Stimulated activated CD8-positive, alpha-beta memory T cell treated with anti-CD3 and anti-CD28 coated beads, Interleukin-12 subunit alpha, Interleukin-12 subunit beta, amount 100 ng/mL, for 4 hours (primary cell): ENCODE measurements at places on chromosomes 5 and 9.

- DNase-seq, result no peak
Observed at GRCh38 chr5:158376679-158377078, 517.7 kb upstream of the CLINT1 start.

- no peak for DNase-seq
Observed at GRCh38 chr5:40453689-40454088, 226.0 kb upstream of the PTGER4 start.

- DNase-seq, result no peak
Observed at GRCh38 chr9:21778304-21778703, 24.1 kb upstream of the MTAP start.

GRCh38 chr9:27703216-27703980, 130.1 kb upstream of the C9orf72 start:
- DNase-seq, result no peak

- DNase-seq, result no peak
Observed at GRCh38 chr5:1509346-1510085, 14.2 kb downstream of the LPCAT1 start.

DNA sequence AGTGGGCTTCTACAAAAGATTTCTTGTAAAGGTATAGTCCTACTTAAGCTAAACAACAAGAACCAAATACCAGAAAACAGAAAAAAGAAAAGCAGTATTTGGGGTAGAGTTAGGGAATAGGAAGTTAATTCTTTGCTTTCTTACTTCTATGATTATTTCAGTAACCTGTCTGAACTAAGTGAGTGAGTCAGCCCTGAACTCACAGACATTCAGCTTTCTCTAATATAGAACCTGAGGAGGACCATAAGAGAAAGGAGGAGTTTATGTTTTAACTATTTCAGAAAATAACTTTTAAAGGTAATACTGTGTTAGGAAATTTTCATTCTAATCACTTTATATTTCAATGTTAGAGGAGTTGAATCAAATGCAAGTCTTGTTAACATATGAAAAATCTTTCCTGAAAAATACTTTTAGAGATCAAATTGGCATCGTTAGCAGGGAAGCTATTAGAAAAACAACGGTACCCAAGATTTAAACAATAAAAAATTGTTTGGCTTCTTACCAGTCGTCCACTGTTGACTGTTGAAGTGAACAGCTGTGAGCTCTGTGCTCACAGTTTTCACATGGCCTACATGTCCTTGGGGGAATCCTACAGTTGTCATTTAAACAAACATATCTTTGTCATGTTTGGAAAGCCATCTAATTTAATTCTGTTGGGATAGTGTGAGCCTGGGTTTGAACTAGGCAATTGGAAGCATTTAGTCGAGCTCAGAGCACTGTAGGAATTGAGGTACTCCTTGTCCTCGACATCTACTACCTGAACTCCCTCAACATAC, 19.9 kb upstream of the ZFAND5 start:
- DNase-seq, result no peak

GRCh38 chr9:18501949-18502348, 28.0 kb downstream of the ADAMTSL1 start:
- no peak for DNase-seq

- DNase-seq, result no peak
Observed at GRCh38 chr9:116027951-116028350, 125.6 kb upstream of the PAPPA start.

DNA sequence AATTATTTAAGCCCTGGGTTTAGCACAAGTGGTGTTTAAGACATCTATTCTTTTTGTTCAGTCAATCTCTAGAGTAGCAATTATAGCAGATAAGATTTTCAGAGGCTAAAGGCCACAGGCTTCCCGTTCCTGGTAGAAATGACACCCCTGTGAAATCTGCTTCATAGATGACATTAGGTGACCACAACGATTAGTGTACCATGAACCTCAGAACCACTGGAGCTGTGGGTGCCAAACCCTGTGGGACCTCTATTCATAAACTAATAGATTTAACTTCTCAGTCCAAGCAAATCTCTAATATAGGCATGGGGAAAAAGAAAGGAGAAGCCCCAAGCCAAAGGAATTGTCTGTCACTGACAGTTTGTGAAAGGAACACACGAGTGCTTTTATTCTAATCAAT, 207.4 kb downstream of the ARRDC3 start:
- DNase-seq, result no peak

- DNase-seq, result no peak
Observed at GRCh38 chr9:83642793-83643192, 19.9 kb downstream of the IDNK start.

DNA sequence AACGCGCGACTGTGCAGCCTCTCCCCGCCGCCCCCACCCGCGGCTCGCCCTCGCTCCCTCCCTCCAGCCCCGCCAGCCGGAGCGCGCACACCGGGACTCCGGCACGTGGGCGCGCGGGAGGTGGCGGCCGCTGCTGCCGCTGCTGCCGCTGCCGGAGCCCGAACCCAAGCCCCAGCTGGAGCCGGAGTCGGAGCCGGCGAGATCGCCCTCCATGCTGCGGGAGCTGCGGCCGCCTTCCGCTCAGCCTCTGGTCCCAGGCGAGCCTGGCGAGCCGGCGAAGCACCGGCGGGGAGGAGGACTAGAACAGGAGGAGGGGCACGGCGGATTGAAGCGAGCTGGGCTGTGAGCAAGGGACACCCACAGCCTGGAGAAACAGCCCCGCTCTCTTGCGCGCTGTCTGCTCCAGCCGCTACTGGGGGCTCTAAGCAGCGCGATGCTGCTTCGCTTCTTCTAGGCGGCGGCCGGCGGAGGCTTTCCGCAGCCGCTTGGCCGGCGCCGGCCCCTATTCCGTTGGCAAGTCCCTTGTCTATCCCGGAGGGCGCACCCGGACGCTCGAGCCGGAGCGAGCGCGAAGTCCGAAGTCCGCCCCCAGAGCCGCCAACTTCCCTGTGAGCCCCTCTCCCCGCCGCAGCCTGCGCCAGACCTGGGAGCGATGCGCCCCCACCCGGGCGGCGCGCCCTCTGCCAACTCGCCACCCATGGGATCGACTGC, 598.7 kb upstream of the SGCD start:
- DNase-seq, result no peak

DNA sequence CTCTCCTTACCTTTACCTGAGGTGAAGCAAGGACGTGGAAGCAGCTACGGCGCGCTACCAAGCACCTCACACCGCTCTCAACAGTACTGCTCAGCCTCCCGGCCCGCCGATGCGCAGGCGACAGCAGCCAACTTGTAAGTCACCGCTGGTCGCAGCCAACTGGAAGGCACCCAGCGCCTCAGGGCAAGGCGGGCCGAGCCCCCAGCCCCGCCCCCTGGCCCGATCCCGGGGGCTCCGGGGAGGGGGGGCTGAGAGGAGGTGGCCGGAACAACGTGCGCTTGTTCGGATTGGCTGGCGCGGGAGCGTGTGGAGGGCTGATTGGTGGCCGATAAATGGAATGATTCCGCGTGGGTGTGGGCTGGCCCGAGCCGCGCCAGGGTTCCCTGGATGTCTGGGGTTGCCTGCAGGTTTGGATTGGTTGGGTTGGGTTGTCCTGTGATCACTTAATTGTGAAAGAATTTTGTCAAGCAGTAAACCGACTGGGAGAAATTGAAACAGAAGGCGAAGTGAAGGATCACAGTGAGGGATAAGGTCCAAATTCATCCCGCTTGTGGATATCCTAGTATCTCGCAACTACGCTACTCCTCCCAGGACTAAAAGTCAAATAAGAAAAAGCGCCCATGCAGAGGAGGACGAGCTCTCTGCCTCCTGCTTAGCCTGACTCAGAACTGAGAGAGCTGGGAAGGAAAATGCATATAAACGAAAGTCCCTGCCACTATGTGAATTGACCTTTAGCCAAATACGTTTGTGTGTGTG, at the start of gene STARD4:
Gene STARD4 (minus strand): TSS at position 161 of the 756 bp plus-strand sequence. CDS start 5,102 bp downstream, outside the sequence.
- DNase-seq, result peak; percentile 93

- no peak for DNase-seq
Observed at GRCh38 chr9:2362150-2362549, 259.4 kb upstream of the VLDLR start.

GRCh38 chr5:9903801-9904200, 273.6 kb upstream of the TAS2R1 start:
- DNase-seq, result no peak

- DNase-seq, result no peak
Observed at GRCh38 chr5:60685028-60685427, 14.9 kb downstream of the DEPDC1B start.

- no peak for DNase-seq
Observed at GRCh38 chr9:33446240-33446945, 1.0 kb downstream of the AQP3 start.

- DNase-seq, result no peak
Observed at GRCh38 chr9:15553528-15553898, 670 bp downstream of the CCDC171 start.

DNA sequence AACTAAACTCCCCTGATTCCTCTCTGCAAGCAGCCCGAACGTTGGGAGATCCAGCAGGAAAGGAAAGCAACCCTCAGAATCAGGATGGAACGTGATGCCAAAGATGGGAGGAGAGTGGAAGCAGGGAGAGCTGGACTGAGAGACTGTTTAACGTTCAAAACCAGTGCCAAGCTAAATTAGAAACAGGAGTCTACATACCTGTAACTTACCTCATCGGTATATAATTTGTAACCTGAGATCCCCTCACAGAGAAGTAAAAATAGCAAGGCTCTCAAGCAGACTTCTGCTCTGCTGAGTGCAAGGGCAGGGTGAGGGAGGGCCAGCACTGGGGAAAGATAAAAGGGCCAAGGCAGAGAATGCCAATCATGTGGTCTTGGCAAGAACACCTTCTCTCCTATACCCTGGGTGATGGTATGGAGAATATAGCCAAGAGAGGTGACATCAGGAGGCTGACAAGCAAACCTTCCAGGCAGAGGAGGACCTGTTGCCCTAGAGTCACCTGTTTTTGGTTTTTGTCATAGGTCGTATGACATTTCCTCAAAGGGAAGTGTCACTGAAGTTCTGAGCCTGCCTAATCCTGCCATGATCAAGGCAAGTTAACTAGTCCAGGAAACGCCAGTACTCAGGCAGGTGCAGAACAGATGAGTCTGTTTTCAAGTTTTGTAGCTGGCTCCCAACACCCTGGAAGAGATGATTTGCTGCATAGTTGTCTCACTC, 472.0 kb downstream of the NFIB start:
- no peak for DNase-seq

DNA sequence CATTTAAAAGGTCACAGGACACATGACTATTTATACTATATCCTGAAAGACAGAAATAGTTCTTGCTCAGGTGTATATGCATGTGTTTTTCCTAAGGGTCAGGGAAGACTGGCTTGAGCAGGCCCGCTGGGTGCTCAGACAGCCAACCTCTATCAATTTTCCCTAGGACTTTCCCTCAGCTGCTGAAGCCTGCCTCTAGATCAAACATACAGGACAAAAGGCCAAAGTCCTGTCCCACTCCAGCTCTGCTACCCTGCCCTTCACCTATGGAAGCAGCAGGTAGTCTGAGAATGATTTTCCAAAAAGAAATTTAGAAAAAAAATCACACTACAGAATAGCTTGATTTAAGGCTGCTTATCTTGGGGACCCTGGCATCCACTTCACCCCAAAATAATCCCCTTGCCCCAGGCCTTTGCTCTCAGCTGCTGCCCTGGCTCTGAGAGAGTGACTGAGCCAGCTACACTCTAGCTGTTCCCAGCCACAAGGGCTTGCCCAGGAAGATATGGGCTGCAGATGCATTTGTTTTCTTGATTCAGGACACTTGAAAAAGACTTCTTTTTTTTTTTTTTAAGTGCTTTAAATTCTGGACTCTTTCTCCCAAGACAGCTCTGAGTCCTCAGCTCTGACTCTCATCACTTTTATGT, 42.5 kb downstream of the KLHL3 start:
- no peak for DNase-seq

- no peak for DNase-seq
Observed at GRCh38 chr5:119304439-119305211, 51.2 kb upstream of the TNFAIP8 start.

DNA sequence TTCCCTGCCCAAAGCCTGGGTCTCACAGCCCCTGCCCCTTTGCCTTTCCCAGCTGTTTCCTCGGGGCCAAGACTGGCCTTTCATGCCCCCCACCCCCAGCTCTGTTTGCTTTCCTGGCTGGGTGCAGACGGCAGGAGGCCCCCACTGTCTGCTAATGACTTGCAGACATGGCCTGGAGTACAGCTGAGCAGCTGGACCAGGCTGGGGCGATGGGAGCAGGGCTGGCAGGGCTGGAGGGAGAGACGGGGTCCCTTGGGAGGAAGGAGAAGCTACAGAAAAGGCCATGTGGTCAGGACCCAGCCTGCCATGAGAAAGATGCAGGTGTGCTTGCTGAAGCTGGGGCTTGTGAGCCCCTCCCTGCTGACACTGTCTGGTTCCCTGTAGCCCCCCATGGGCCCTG, 28.3 kb upstream of the GFPT2 start:
- DNase-seq, result no peak

GRCh38 chr5:143132739-143133138, 270.7 kb downstream of the NR3C1 start:
- DNase-seq, result no peak

- no peak for DNase-seq
Observed at GRCh38 chr9:106976772-106977171, 113.8 kb downstream of the ZNF462 start.

DNA sequence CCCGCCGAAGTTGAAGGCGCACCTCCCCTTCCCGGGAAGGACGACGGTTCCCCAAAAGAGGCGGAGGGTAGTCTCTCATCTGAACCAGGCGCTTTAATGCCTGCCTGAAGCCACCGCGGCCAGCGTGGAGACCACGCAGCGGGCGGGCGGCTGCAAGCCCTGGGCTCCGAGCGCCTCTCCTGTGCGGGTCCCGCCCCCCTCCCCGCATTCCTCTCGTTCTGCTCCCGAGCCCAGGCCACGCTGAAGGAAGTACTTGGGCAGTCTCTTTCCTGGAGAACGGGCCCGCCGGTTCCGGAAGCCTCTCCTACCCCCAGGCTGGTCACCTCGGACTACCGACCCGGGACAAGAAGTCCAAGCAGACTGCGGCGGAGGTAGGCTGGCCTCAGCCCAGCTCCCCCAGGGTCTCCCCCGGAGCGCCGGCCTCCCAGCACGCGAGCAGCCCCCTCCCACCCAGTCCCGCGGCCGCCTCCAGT, 571 bp downstream of the PPIC start:
- no peak for DNase-seq

- DNase-seq, result no peak
Observed at GRCh38 chr9:92402360-92402759, 2.0 kb downstream of the OGN start.

DNA sequence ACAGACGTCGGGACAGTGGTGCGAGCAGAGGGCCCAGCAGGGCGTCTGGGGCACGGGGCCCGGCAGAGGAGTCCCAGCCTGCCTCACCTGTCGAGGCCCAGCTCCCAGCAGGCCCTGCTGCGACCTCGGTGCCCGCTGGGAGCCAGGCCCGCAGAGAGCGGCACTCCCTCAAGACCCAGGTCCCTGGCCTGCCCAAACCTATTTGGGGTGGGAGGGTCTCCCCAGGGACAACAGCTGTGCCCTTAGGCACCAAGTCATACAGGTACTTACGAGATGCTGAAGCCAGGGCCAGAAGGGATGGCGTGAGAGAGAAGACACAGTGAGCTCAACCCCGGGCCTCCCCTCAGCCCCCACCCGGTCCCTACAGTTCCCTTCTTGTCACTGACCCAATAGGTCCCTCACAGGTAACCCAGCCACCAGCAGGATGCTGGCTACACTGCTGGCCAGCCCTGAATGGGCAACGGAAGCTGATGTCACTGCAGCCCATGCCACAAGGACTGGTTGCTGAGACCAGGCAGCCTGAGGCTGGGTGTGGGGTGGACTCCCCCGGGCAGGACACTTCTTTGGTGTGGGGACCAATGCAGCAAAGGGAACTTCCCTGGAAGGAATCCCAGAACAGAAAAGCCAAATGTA, 3.7 kb downstream of the NSMF start:
- DNase-seq, result no peak

- DNase-seq, result no peak
Observed at GRCh38 chr5:99187611-99188010, 258.8 kb upstream of the CHD1 start.
